Activated CD4-positive, alpha-beta T cell treated with anti-CD3 and anti-CD28 coated beads for 36 hours (primary cell): ENCODE measurements at places on chromosomes 2 and 18. TPM values are rescaled to one million over a fixed set of nuclear protein-coding genes. Genes with fewer than 3 reads are reported as not detected.
A peak's percentile ranks its signal among the peaks of the same experiment; 100 is the strongest.

ZNF385B gene
- not detected for total RNA-seq

DHRS9 gene
- 4.8 TPM for total RNA-seq

GYPC gene
- total RNA-seq, result 143 TPM

CD302 gene
- total RNA-seq, result 0.57 TPM

CHRNG gene
- not detected for total RNA-seq

GALNT13 gene
- not detected for total RNA-seq

ME2 gene
- total RNA-seq, result 178 TPM

- no peak for DNase-seq
These were observed 39.6 kb upstream of the TFCP2L1 start for GRCh38 chr2:121324601-121325000.

GRCh38 chr2:33765122-33765521 is 166.0 kb upstream of the FAM98A start:
- DNase-seq, result no peak

DNA sequence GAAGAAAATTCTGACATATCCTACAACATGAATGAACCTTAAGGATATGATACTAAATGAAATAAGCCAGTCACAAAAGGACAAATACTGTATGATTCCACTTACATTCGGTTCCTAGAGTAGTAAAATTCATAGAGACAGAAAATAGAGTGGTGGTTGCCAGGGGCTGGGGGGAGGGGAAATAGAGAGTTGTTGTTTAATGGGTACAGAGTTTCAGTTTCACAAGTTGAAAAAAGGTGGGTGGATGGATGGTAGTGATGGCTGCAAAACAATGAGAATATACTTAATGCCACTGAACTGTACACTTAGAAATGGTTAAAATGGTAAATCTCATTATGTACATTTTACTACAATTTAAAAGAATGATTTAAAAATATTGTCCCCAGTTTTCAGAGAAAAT is 53.3 kb upstream of the NFU1 start:
- peak; percentile 63 for DNase-seq

DNA sequence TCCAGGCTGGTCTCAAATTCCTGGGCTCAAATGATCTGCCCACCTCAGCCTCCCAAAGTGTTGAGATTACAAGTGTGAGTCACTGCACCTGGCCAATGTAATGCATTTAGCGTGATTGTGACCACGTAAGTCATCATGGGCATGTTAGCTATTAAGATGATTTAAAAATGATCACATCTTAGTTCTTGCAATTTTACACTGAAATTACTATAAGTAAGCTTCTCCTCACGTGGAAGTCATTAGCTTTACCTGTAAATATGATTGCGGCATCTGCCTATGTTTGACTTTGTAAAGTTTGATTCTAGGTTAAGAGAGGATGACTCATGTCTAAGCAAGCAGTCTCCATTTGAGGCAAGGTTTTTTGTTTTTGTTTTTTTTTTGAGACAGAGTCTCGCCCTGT is 85.5 kb downstream of the PMAIP1 start:
- no peak for DNase-seq

DNA sequence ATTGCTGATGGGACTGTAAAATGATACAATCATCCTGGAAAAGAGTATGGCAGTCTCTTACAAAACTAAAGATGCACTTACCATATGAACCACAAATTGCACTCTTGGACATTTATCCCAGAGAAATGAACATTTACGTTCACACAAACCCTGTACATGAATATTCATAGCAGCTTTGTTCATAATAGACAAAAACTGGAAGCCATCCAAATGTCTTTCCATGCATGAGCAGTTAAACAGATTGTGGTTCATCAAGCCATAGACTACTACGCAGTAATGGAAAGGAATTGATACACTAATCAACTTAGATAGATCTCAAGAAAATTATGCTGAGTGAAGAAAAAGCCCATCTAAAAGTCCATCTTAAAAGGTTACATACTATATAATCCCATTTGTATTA is 156.1 kb upstream of the SLC39A10 start:
- no peak for DNase-seq

DNA sequence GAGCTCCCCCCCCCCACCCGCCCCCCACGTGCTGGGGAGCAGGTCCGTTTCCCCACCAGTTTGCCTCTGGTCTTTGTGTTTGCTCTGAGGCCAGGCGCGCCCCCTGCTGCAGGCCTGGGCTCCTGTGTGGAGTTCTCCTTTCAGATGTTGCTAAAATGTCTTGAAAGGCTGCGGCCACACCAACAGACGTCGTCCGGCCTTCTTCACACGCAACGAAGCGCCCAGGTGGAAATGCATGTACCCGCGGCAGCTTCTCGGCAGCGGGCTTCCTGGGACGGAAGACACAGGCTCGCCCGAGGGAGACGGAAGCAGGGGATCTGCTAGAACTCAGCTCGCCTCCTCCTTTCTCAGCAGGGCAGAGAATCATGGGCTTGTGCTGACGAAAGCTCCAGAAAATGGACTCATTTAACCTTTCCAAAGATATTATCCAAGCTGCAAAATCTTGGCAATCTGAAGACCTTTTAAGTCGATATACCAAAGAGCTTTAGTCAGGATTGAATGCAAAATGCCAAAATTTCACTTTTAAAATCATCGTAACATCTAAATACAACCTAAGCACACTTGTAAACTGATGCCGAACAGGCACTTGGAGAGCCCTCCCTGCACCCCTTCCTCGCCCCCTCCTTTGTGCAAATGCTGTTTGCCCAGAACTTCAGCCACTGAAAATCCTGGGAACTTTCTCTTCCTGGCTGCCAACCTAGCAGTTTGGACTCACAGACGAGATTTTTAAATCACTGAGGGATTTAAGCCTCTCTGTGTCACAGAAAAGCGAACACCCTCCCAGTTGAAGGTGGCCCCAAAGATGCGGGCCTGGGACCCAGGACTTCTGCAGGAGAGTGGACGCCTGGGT is 125.5 kb upstream of the ZNF516 start:
- DNase-seq, result peak; percentile 64

GRCh38 chr2:33620-34019 is 12.7 kb downstream of the FAM110C start:
- peak; percentile 74 for DNase-seq

- no peak for DNase-seq
These were observed 26.0 kb upstream of the SP3 start for GRCh38 chr2:173990970-173991819.

DNA sequence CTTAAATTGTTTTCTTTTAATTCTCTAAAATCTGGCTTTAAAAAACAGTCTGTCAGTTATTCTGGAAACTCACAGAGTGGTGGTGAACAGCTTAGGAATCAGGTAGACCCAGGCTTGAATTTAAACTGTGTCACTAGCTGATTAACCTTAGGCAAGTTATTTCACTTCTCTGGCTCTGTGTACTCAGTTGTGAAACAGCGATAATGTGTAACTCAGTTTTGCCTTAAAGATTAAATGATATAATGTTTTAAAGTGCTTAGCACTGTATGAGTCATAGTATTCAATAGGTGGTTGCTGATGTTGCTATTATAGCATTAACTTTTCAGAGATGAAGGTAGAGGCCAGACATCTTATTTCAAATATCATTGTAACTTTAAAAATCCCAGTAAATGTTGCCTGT is 40.7 kb downstream of the PKP4 start:
- no peak for DNase-seq

- no peak for DNase-seq
These were observed 50.4 kb downstream of the PDK1 start for GRCh38 chr2:172606285-172606684.

GRCh38 chr18:79862562-79862961 is 64.8 kb downstream of the KCNG2 start:
- peak; percentile 1 for DNase-seq

DNA sequence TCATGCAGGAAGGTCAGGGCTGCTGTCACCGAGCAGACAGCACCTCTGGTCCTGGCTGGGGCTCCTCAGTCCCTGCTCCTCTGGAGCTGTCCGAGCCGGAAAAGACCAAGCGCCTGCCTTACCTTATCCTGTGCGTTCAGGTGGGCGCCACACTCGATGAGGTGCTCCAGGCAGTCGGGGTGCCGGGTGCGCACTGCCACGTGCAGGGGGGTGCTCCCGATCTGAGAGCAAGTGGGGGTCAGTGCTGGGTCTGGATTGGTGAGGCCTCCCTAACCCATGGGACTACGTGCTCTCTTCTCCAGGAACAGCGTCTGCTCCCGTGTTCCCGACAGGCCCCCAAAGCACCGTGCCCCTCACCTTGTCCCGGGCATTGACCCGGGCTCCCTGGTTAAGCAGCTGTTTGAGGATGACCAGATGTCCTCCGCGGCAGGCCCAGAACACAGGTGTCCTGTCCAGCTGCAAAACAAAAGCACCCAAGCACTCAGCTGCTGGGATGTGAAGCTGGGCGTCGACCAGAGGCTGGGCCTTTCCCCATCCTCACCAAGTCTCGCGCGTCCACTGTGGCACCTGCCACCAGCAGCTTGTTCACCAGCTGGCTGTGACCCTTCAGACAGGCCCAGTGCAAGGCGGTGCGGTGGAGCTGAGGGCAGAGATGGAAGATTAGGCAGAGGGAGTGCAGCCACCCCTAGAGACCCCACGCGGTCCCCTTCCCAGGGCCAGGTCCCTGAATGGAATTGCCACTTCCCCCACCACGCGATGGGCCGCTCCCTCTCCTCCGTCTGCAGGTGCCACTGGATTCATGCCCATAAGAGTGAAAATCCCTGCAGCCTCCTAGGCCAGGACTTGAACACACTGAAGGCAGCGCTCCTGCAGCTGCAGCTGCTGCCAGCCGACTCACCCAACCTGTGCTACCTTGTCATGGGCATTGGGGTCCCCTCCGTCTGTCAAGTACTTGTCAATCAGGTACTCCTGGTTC is 3.7 kb downstream of the ANKRD23 start:
- no peak for DNase-seq

- DNase-seq, result no peak
These were observed 57.0 kb upstream of the FAM237A start for GRCh38 chr2:206585335-206585734.

GRCh38 chr2:98634406-98635092 is 26.2 kb downstream of the UNC50 start:
- DNase-seq, result peak; percentile 79

- no peak for DNase-seq
These were observed 52.7 kb upstream of the CCDC68 start for GRCh38 chr18:55012008-55012407.

DNA sequence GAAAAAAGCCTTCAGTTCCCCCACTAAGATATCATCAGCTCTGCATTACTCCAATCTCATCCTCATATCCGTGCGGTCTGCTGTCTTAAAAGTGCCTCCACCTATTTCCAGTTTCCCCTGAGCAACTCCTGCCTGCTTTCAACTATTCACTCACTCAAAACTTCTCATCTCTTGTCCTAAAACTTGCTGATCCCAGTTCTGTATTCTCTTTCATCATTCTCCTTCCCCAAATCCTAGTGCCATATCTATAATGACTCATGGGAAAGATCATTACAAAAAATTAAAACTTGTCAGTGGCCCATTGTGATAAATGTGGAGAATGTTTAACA is 20.0 kb downstream of the ACVR1 start:
- DNase-seq, result no peak

- DNase-seq, result no peak
These were observed 24.7 kb downstream of the PAPOLG start for GRCh38 chr2:60780721-60781120.

GRCh38 chr2:201932511-201932910 is 101.1 kb upstream of the FZD7 start:
- DNase-seq, result no peak

DNA sequence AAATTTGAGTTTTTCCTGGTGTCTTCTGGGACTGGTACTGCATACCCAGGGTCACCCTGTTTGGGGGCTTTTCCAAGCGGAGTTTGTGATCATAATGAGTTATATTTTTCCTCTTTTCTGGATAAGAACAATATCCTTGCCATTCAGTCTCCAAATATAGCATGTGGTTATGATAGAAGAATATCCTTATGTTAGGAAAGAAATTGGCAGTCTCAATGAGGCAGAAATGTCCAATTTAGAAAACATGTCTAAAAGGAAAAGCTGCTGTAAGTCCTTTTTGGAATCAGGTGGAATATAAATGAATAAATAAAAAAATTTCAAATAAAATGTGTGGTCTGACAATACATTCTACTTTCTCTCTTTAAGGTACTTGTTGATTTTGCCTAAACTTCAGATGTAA is 36.2 kb downstream of the SPATS2L start:
- DNase-seq, result no peak

DNA sequence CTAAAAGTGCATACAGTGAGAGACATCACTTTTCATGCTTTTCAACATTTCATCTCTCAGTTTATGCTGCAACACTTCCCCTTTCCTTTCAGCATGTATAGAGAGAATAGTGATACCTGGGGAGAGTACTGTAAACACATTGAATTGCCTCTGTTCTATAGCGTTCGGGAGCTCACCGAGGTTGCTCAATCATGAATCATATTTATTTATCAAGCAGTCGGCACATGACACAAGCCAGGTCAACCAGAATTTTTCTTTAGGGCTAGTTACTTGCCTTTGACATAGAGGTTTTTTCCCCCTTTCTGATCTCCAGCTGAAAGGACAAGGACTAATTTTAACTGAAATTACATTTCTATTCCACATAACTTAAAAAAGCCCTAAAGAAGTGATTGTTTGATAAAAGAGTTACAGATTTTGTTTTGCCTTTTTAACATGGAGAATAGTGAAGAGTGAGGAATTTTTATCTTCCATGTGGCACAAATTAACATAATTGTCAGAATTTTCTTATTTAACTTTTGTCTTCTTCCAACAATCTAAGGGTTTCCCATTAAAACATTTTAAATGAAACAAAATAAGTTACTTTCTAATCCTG is 690.9 kb upstream of the TMEFF2 start:
- DNase-seq, result no peak

GRCh38 chr2:233075966-233076339 is 15.8 kb downstream of the INPP5D start:
- DNase-seq, result peak; percentile 36

DNA sequence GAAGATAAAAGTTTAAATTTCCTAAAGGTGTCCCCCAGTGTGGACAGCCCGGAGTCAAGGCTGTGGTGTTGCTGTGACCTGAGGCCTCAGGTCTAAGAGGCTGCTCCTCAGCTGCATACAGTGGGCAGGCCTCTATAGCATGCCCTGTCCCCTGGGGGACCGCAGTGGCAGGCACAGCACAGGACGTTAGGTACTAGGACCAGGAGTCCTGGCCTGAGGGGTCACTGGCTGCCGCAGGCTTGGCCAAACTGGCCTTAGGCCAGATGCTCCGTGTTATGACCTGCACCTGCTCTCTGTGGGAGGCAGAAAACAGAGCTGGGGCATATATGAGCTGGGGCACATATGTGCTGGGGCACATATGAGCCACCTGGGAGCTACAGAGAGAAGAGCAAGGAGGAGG is 21.2 kb upstream of the MAL start:
- DNase-seq, result no peak

DNA sequence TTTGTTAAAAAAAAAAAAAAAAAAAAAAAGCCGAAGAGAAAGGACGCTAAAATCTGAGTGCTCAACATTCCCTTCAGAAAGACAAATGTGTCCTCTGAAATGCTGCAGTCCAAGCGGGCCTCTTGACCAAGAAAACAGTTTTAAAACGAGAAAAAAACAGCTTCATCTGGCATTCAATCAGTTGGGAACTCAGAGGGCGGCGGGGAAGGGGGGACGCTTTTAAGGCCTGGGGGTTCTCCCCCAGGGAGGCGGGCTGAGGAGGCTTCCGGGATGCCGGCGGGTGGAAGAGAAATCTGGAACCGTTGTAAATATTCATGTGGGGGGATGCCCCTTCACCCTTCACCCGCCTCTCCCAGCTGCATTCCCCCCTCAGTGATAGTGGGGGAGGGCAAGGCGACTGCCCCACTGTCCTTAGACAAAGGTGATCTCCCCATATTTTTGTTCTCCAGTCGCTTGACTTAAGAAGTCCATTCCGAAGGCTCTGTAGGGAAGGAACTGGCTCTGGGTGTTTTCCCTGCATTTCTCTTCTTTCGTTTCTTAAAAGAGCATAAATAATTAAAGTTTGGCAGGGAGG is 3.3 kb upstream of the HOXD11 start:
- DNase-seq, result no peak

- DNase-seq, result no peak
These were observed 7.0 kb downstream of the C2orf81 start for GRCh38 chr2:74414441-74414840.
